Myometrial cell (primary cell): ENCODE measurements at places on chromosomes 3 and 15. TPM values are rescaled to one million over a fixed set of nuclear protein-coding genes. Genes with fewer than 3 reads are reported as not detected.

The SAMD7 gene
- total RNA-seq = not detected in 2 replicates

The TXNRD3 gene
- total RNA-seq = 10.4 and 11.7 TPM in 2 replicates

The MFAP1 gene
- total RNA-seq = 17.6 and 21.8 TPM in 2 replicates

The DUOXA2 gene
- not detected in 2 replicates for total RNA-seq

The MAGEF1 gene
- 31.1 and 39.2 TPM in 2 replicates for total RNA-seq

The ITGB5 gene
- total RNA-seq = 298 and 307 TPM in 2 replicates

The TICRR gene
- 3.2 and 4.3 TPM in 2 replicates for total RNA-seq

The NLGN1 gene
- total RNA-seq = 1.6 and 2.0 TPM in 2 replicates

The WDR49 gene
- not detected in 2 replicates for total RNA-seq

The CATSPER2 gene
- 0.58 and 2.1 TPM in 2 replicates for total RNA-seq

The LDHAL6B gene
- not detected in 2 replicates for total RNA-seq

The KLHL24 gene
- 16.7 and 32.8 TPM in 2 replicates for total RNA-seq

The FILIP1L gene
- 35.1 and 40.1 TPM in 2 replicates for total RNA-seq

The PODXL2 gene
- 0.29 and 0.35 TPM in 2 replicates for total RNA-seq

The PIGZ gene
- total RNA-seq = 1.7 and 2.1 TPM in 2 replicates

The SCN11A gene
- total RNA-seq = not detected in 2 replicates

The INKA1 gene
- total RNA-seq = 2.5 and 7.5 TPM in 2 replicates

The ALDH1A2 gene
- total RNA-seq = 1.9 and 2.6 TPM in 2 replicates

The ELL3 gene
- total RNA-seq = 0.86 and 20.0 TPM in 2 replicates

The THPO gene
- not detected in 2 replicates for total RNA-seq

The SIDT1 gene
- 0.35 TPM in 1 of 2 replicates, not detected in the other for total RNA-seq

The HYAL1 gene
- 1.7 and 2.8 TPM in 2 replicates for total RNA-seq

The FEZF2 gene
- total RNA-seq = not detected in 2 replicates

The RTP4 gene
- total RNA-seq = 2.1 and 2.9 TPM in 2 replicates

The C2CD4A gene
- not detected in 2 replicates for total RNA-seq

The PLIN1 gene
- total RNA-seq = 0.53 TPM in 1 of 2 replicates, not detected in the other

The CMTM8 gene
- 0.18 and 1.4 TPM in 2 replicates for total RNA-seq

The PCSK6 gene
- total RNA-seq = not detected in 2 replicates

The CXCR6 gene
- total RNA-seq = not detected in 2 replicates

The SNX22 gene
- total RNA-seq = 0.18 TPM in 1 of 2 replicates, not detected in the other

The ASB14 gene
- not detected in 2 replicates for total RNA-seq

The GASK1A gene
- total RNA-seq = 0.58 and 1.1 TPM in 2 replicates

The SLC28A1 gene
- total RNA-seq = not detected in 2 replicates

The PEX11A gene
- total RNA-seq = 5.2 and 5.7 TPM in 2 replicates

The CPNE9 gene
- total RNA-seq = not detected in 2 replicates

The SNTN gene
- total RNA-seq = not detected in 2 replicates

The EFCAB12 gene
- 0.35 TPM in 1 of 2 replicates, not detected in the other for total RNA-seq

The SERPINI2 gene
- total RNA-seq = not detected in 2 replicates

The PLCH1 gene
- total RNA-seq = not detected in 2 replicates

The GP9 gene
- not detected in 2 replicates for total RNA-seq

The BBS4 gene
- total RNA-seq = 18.7 and 26.2 TPM in 2 replicates

The GOLGA8T gene
- not detected in 2 replicates for total RNA-seq

The ADPRH gene
- 6.1 and 6.9 TPM in 2 replicates for total RNA-seq
